Pons (tissue), 1 donor: ENCODE measurements at places on chromosomes 12 and 14.
A peak's percentile ranks its signal among the peaks of the same experiment; 100 is the strongest.

GRCh38 chr12:4220536-4221257 is 52.9 kb upstream of the CCND2 start:
- DNase-seq = no peak

DNA sequence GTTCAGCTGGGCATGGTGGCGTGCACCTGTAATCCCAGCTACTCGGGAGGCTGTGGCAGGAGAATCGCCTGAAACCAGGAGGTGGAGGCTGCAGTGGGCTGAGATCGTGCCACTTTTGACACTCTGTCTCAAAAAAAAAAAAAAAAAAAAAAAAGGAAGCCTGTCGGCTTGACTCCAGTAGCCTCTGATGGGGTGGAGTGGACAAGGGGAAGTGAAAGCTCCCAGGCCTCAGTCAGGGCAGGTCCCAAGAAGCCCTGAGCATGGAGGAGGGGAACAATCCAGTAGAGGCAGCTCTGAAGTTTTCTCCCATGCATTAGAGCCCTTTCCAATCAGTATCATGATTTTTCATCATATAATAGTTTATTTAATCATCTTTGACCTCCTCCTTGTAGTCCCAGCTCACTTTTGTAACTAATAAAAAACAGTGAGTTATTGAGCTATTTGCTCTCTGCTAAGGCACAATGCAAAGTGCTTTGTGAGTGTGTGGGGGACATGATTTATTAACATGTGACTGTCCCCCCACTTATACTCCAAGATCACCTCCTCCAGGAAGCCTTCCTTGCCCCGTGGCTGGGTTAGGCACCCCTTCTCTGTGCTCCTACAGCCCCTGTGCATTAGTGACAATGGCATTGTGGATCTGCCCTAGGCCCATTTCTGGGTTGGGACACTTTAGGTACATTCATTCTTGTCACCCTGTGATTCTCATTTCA is 4.7 kb upstream of the SSH1 start:
- no peak for DNase-seq

GRCh38 chr12:15044471-15044870 is 71.6 kb downstream of the PDE6H start:
- no peak for DNase-seq

DNA sequence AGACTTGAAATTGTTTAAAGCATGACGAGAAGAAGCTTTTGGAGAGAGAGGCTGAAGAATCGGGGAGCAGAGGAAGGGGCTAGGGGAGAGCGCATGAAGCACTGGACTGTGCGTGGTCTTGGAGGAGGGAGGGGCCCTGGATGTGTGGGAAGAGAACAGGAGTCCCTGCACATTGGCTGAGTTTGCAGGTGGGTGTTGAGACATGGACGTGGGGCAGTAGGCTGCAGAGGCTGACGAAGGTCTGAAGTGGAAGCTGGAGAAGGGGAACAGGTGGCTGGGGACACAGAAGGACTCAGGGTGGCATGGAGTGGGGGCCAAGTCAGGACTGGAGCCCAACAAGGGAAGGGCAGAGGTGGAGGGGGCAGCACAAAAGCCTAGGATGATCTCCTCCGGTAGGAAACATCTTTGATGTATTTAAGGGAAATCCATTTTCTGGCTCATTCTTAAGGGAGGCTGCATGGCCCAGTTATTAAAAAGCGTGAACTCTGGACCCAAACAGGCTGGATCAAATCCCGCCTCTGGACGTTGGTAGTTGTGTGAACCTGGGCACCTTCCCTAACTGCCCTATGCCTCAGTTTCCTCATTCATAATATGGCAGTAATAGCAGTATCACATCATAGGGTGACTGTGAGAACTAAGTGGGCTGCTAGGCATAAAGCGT is 29.0 kb downstream of the ADGRD1 start:
- no peak for DNase-seq

GRCh38 chr14:73784181-73784987 is 67.2 kb upstream of the PTGR2 start:
- no peak for DNase-seq

DNA sequence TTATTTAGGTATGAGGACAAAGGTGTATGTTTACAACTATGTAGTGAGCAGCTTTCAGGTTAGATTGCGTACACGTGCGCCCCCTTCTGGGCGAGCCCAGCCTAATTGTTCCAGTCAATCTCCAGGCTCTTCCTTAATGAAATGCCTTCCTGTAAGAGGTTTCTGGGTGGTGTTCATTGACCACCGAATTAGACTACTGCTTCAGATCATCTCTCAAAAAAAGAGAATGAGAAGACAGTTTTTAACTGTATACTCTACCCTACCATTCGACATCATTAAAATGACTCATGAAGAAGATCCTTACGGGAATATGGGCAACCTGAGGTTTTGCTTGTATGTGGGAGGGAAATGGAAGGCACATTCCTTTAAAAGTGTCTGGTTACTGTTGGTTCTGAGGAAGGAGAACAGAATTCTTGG is 2.1 kb downstream of the LUM start:
- DNase-seq = no peak

DNA sequence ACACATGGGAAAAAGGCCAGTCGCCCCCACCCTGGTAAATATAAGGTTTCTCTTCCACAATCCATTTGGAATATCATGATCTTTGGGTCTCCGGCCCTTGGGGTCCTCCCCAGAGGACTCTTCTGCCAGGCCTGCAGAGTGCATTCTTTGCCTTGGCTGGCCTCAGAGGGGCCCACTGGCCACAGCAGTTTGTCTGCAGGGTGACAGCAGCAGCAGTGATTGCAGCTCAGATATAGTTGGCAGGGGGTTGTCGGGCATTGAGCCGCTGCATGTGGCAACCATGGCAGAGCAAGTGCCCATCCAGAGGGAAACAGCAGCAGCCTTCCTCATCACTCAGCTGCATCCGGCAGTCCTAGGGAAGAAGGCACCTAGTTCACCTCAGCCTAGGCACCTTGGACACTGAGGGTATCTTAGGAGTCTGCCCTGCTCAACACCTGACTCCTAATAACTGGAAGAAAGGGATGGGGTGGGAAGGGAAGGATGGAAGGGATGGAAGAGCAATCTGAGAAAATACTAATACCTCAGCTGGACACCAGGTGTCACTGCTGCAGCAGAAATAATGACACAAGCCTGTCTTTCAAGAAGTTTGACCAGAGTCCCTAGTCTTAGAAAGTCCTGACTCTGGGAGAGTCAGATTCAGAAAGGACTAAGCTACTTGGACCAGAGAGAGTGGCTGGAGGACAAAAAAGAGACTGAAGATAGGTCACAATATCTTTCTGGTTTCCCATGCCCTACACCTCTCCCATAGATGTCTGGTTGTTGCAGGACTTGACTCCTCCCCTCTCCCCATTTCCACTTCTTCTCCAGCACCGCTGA is 8.9 kb downstream of the AJUBA start:
- peak; percentile 61 for DNase-seq

DNA sequence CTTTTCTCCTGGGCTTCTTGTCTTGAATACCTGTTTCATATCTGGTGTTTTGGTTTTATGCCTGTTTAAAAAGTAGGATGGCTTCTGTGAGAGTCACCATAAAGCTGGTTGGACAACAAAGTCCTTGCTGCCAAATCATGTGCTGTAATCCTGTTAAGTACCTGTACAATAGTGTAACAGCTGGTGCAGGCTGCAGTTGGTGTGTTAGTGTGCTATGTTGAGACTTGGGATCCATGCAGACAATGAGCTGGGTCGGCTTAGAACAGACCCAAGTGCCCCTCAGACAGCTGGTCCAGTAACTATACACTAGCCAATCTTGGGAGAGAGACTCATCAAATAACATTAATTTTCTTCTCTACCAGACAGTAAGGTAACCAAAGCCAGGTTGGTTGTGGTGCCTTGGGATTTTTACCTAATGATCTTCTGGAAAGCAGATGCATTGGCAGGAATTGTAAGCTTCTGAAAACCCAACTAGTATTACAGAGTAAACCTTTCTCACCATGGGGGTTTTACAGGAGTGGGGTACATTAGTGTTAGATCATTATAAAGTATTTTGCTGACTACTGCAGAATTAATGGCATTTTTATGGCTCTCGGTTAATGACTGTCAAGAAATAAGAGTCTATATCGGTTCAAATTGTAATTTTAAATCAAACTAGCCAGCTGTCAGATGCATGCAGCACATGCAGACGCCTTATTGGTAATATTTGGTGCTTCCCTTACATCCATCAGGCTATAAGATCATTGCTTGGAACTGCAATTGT is 231.2 kb downstream of the PDZRN4 start:
- DNase-seq = no peak

DNA sequence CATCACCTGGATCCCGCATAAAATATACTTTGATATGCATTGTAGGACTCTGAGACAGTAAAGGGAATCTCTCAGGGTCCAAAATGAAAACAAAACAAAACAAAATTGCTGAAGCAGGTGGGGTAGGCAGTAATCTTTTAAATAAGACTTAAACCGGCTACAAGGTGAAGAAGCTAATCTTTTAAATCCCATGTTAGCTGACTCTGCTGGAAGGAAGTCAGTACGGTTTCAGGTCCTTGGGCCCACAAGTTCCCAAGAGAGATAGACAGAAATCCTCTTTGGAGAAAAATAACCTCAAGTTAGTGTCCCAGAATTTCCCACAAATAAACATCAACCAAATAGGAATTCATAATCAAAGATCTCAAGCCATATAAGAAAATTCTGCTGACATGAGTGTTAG is 5.0 kb upstream of the EPS8 start:
- DNase-seq = no peak
